Head of caudate nucleus (tissue), 42 donors: ENCODE measurements at places on chromosomes 5 and 9.
A peak's percentile ranks its signal among the peaks of the same experiment; 100 is the strongest.

DNA sequence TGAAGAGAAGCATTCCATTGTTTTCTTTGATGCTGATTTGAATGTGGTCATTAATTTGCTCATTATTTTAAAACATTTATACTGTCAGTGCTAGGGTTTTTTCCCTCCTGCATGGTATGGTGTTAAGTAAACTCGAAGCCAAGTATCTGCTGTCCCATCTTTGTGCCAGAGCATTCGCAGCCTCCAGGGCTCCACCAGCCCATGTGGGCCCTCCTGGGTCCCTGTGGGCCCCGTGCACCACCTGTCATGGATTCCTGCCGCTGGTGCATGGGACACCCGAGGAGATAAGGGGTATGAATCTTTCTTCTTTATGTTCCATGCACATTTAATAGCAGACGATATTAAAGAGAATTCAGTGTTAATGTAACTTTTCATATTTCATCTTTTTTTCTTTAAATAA, 95.1 kb downstream of the TRIO start:
- no peak for DNase-seq

- peak; percentile 58 for DNase-seq
Observed at GRCh38 chr9:121700165-121700831, 48.9 kb downstream of the DAB2IP start.

- DNase-seq = no peak
Observed at GRCh38 chr5:10563110-10563944, 543 bp upstream of the ANKRD33B start.

GRCh38 chr5:16049761-16050160, 129.8 kb downstream of the MARCHF11 start:
- DNase-seq = no peak

DNA sequence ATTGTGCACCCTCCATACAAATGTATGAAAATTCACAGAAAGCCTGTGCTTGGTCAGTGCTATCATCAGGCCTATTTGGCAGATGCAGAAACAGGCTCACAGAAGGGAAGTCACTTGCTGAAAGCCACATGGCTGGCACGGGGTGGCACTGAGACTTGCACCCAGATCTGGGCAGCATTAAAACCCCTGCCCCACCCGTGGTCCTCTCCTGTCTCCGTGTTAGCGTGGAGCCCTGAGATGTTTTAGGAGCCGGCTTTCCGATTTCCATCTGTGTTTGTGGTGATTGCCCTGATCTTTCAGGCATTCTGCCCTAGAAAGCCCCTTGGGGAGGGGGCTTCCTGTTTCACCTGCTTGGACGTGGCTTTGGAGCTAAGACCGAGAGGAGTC, 102.2 kb upstream of the IER5L start:
- peak; percentile 41 for DNase-seq

DNA sequence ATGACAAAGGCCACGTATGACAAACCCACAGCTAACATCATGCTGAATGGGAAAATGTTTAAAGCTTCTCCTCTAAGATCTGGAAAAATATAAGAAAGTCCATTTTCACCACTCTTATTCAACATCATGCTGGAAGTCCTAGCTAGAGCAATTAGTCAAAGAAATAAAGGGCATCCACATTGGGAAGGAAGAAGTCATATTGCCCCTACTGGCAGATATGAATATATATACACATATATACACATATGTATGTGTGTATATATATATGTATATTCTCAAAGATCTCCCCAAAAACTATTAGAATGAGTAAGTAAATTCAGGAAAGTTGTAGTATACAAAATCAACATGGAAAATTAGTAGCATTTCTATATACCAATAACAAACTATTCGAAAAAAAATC, 17.1 kb downstream of the APBA1 start:
- DNase-seq = no peak

GRCh38 chr9:81771571-81771970, 82.2 kb upstream of the TLE1 start:
- DNase-seq = no peak

- no peak for DNase-seq
Observed at GRCh38 chr5:131254741-131255140, 9.1 kb upstream of the CDC42SE2 start.

DNA sequence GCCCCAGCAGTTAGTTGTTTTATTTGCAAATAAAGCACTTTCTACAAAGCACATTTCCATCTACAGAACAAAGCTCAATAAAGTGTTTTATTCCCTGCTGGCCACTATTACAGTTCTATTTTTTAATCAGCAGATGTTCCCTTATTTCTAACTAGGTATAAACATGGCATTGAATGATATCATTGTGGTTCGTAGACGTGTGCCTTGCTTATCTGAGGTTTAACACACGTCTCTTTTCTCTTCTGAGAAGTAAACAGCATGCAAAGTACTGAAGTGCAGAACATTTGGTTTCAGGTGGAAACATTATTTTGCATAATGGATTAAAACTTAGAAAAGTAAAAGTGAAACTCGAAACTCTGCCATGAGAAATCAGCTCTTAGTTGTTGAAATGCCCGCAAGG, 1989.3 kb upstream of the WWC1 start:
- no peak for DNase-seq

GRCh38 chr5:141521244-141521781, 32.4 kb downstream of the PCDHGC5 start:
- DNase-seq = peak; percentile 55

DNA sequence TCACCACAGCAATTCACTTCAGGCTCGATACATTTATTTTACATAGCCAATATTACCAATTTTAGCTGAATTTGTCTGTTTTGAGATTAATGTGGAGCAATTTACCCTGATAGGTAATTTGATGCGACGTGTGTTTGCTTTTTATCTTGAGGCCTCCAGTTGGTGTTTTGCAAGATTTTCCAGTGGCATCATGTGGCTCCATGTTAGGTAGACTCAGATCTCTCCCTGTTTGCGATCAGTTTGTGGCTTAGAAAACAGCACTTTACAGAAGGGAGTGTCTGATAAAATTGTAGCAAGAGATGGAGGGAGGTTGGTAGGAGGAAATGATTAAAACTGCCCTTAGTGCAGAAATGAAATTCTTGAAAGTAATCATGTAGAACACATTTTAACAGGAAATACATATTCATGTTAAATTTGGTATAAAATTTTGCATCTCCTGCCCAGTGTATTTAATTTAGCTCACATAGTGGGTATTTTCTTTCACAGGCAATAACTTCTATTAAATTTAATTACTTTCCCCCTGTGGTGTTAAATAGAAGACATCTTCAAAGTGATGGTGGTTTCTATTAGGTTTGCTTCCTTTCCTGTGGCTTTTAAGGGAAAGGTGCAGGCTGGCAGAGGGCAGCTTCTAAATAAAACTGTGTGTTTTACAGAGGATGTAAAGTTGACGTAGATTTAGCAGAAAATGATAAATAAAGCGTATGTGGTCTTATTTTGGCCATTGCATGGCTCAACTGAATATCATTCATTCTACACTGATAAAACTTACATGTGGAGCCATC, 135.8 kb downstream of the KDM4C start:
- no peak for DNase-seq

DNA sequence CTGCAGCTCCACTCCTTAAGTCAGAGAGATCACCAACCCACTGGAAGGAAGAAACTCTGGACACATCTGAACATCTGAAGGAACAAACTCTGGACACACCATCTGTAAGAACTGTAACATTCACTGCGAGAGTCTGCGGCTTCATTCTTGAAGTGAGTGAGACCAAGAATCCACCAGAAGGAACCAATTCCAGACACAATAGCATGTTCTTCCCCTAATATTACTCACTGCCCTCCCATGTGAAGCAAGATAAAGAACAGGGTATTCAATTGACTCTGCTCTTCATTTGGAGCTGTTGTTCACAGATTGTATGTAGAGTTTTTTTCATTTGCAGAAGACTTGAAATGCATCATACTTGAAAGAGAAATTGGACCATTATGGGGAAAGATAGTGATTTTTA, 10.8 kb downstream of the SAXO1 start:
- no peak for DNase-seq

- no peak for DNase-seq
Observed at GRCh38 chr9:96249746-96250145, 52.2 kb downstream of the HSD17B3 start.
